ENCODE measurements at places on chromosomes 13 and 19.

- DNase-seq = no peak
Observed at GRCh38 chr13:43776006-43776405, 10.8 kb downstream of the ENOX1 start.

GRCh38 chr13:111272117-111272516, 48.3 kb upstream of the TEX29 start:
- DNase-seq = no peak

- no peak for DNase-seq
Observed at GRCh38 chr13:46345866-46346265, 41.2 kb downstream of the RUBCNL start.

- no peak for DNase-seq
Observed at GRCh38 chr19:54421169-54421516, 5.9 kb downstream of the TTYH1 start.

- no peak for DNase-seq
Observed at GRCh38 chr13:94776956-94777355, 64.6 kb upstream of the SOX21 start.

- DNase-seq = no peak
Observed at GRCh38 chr19:34319230-34319585, 45.8 kb upstream of the GPI start.

- DNase-seq = no peak
Observed at GRCh38 chr13:55652657-55653056, 1488.1 kb upstream of the PRR20A start.

DNA sequence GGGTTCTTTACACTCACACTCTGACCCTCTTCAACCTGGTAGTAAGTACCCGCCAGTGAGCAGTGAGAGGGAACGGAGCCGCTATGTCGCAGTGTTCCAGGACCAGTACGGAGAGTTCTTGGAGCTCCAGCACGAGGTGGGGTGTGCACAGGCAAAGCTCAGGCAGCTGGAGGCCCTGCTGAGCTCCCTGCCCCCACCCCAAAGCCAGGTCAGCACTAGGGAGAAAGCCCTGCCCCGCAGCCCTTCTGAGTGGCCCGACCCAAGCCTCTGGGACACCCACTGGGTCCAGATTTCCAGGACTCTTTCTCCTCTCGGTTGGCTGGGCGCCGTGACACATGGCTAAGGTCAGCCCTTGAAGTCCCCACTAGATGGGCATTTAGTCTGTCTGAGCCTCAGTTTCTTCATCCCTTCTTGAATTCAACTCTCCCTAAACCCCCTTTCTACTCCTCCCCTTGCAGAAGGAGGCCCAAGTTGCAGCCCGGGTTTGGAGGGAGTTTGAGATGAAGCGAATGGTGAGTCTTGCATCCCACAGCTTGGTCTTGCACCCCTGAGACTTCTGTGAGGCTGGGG, 1.9 kb downstream of the OCEL1 start:
- DNase-seq = no peak

- no peak for DNase-seq
Observed at GRCh38 chr19:19657397-19657783, 6.1 kb downstream of the ATP13A1 start.

GRCh38 chr19:11269408-11269807, 7.1 kb upstream of the DOCK6 start:
- no peak for DNase-seq

DNA sequence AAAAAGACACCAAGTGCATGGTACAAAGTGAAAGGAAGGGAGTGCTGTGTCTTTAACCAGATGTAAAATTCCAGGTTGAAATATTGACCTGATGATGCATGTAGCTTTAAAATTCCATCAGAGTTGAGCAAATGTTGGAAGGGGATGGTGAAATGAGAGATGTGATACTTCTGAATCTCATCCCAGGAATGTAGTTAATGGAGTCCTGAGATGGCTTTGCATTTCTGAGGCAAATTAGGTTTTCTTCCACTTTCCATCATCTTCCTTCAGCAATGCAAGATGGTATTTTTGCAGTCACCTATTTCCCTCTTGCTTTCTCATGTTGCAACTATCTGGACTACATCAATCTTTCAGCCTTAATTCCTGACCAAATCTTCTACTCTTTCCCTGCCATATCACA, 194.1 kb upstream of the MIR17HG start:
- no peak for DNase-seq

DNA sequence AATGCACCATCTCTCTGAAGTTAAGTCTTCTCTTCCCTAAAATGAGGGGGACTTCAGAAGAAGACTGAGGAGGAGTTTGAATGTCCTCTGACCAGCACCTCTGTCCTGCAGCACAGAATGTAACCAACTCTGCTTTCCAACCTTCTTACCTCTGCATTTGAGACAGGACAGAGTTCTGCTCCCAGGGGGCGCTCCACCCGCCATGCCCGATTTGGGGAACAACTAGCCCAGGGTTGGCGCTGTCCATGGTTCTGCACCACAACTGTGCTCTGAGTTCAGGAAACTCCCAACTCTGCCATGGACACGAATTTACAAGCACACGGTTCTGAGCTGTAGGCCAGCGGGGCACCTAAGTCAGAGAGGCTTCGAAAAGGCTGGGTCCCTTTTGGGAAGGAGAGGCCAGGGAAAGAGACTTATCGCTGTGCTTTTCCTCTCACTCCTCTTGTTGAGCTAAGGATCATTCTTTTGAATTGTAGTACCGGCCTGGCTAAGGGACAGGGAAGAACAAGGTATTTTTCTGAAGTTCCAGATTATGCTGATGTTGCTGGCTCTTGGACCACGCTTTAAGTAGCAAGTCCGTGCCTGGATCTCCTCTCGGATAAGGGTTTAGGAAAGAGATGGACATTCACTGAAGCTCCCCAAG, 22.2 kb downstream of the SIGLEC5 start:
- peak; percentile 12 for DNase-seq

GRCh38 chr13:97491452-97491851, 57.5 kb downstream of the RAP2A start:
- DNase-seq = no peak

DNA sequence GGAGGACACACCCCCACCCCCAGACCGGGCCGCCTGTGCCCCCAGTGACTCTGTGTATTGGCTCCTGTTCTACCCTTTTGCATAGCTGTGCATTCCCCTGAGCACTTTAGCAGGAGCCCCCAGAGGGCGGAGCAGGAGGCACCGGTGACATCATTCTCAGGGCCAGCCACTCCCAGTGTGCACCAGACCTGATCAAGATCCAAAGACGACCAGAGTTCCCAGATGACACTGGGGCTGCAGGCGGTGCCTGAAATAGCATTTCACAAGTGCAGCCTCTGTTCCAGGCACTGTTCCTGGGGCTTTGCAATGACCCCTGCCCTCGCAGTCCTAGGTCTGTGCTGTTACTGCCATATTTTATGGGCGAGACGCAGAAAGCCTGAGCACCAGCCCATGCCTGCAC, 14.5 kb upstream of the PTPRS start:
- DNase-seq = no peak

GRCh38 chr19:40411125-40411842, 1.9 kb downstream of the PRX start:
- no peak for DNase-seq

DNA sequence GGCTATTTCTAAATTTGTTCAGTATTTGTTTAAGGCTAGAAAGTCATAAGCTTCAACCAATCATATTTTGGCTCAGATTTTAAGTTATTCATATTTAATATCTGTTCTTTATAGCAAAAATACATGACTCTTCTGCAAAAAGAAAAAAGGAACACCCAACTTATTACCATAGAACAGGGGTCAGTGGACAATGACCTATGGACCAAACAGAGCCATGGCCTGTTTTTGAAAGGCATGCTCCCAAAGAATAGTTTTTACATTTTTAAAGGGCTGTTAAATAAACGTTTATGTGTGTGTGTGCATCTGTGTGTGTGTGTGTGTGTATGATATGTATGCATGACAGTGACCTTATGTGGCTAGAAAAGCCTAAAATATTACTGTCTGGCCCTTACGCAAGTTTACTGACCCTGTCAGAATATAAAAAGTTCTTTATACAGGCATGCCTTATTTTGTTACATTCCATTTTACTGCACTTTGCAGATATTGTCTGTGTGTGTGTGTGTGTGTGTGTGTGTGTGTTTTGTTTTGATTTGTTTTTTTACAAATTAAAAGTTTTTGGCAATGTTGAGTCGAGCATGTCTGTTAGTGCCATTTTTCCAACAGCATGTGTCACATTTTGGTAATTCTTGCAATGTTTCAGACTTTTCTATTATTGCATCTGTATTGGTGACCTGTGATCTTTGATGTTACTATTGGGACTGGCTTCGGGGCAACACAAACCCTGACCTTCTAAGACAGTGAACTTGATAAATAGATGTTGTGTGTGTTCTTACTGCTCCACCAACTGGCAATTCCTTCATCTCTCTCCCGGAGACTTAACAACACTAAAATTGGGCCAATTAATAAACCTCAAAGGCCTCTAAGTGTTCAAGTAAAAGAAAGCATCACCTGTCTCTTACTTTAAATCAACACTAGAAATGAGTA, 22.0 kb downstream of the KLF12 start:
- DNase-seq = no peak

DNA sequence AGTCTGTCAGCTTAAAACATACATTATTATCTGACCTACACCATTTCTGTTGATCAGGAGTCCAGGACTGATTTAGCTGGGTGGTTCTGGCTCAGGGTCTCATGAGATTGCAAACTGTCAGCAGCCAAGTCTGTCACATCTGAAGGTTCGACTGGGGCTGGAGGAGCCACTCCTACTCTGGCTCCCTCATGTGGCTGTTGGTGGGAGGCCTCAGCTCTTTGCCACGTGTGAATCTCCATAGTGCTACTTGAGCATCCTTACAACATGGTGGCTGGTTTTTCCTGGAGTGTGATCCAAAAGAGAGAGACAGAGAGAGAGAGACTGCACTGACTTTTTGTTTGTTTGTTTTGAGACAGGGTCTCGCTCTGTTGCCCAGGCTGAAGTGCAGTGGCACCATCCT, 63.6 kb upstream of the NFIC start:
- no peak for DNase-seq

GRCh38 chr13:94667190-94667589, 45.2 kb downstream of the SOX21 start:
- DNase-seq = no peak

GRCh38 chr19:30056580-30056979, 114.5 kb downstream of the URI1 start:
- DNase-seq = no peak

GRCh38 chr13:112792511-112792910, 102.7 kb downstream of the ATP11A start:
- DNase-seq = no peak

GRCh38 chr13:30119476-30119875, 187.9 kb downstream of the KATNAL1 start:
- no peak for DNase-seq

GRCh38 chr13:107203146-107203847, 635.4 kb upstream of the ARGLU1 start:
- DNase-seq = no peak

GRCh38 chr13:21050288-21051197, 10.8 kb downstream of the LATS2 start:
- no peak for DNase-seq

DNA sequence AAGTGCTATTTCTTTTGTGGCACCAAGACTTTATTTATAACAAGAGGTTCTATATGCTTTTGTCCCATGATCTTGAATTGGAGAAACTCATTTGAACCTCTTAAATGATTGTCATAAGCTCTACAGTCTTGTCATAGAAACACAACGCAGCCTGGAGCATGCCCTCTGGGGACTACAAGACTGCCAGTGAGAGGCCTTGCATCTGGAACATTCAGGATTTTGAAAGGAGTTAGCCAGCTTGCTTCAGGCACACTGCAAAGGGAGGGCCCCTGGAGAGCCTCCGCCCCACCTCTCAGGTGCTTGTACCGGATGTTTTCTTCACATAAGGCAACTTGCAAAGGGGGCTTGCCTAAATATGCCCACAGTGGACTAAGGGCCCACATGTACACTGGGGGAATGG, 130.5 kb downstream of the LIG4 start:
- no peak for DNase-seq

GRCh38 chr13:51240178-51240577, 18.0 kb downstream of the FAM124A start:
- DNase-seq = no peak

DNA sequence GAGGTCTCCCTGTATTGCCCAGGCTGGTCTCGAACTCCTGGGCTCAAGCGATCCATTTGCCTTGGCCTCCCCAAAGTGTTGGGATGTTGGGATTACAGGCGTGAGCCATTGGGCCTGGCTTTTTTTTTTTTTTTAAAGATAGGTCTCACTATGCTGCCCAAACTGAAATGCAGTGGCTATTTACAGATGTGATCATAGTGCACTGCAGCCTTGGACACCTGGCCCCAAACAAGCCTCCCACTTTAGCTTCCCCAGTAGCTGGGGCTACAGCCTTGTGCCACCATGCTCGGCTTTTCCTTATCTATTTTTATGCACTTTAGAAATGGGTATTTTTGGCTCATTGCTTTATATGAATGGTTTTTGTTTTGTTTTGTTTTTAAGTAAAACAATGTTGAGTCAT, 37.4 kb downstream of the LSM14A start:
- no peak for DNase-seq

DNA sequence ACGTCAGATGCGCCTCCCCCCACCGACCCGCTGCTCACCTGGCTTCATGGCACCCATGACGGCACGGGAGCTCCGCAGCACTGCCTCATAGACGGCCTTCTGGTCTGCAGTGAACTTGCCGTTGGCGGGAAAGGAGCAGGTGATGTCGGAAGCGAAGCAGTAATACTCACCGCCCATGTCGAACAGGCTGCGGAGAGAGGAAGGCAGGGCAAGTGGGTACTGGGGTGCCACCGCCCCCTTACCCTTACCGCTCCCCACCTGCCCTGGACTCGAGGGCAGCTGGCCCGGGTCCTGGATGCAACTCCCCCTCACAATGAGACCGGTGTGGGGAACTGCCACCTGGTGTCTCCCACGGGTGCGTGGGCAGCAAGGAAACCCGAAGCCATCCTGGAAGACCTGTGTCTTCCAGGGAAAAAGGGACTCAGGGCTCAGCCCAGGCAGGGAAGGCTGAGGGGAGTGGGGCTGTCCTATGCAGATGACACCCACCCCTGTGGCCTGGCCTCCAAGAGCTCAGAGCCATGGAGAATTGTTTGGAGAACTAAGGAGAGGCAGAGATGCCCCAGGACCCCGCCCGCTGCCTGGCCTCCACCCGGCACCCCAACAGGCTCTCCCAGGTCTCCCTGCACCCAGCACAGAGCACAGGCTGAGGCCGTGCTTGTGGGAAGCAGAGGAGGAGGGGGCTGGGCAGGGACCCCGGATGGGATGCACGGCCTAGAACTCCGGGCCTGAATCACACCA, 28.3 kb downstream of the CEBPG start:
- no peak for DNase-seq

DNA sequence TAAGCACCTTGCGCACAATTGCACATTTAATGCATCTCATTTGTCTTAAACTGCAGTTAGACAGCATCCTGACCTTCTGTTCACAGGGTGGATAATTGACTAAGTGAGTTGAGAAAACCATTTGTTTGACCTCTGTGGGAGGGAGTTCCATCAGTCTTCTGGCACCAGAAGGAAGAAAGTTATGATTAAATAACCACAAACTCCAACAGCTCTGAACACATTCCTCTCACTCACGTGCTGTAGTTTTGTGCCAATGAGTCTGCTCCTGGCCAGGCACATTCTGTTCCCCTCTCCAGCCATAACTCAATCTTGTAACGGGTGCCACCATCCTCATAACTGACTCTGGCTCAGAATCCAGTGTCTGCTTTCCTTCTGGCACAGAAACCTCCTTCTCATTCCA, 817.2 kb downstream of the SLITRK1 start:
- DNase-seq = no peak

- no peak for DNase-seq
Observed at GRCh38 chr13:33194820-33195692, 90.5 kb downstream of the STARD13 start.

- no peak for DNase-seq
Observed at GRCh38 chr19:39046037-39046821, 13.9 kb upstream of the FBXO27 start.
